Activated CD4-positive, alpha-beta T cell treated with anti-CD3 and anti-CD28 coated beads for 1 hour (primary cell): ENCODE measurements at places on chromosomes 11 and 22.

DNA sequence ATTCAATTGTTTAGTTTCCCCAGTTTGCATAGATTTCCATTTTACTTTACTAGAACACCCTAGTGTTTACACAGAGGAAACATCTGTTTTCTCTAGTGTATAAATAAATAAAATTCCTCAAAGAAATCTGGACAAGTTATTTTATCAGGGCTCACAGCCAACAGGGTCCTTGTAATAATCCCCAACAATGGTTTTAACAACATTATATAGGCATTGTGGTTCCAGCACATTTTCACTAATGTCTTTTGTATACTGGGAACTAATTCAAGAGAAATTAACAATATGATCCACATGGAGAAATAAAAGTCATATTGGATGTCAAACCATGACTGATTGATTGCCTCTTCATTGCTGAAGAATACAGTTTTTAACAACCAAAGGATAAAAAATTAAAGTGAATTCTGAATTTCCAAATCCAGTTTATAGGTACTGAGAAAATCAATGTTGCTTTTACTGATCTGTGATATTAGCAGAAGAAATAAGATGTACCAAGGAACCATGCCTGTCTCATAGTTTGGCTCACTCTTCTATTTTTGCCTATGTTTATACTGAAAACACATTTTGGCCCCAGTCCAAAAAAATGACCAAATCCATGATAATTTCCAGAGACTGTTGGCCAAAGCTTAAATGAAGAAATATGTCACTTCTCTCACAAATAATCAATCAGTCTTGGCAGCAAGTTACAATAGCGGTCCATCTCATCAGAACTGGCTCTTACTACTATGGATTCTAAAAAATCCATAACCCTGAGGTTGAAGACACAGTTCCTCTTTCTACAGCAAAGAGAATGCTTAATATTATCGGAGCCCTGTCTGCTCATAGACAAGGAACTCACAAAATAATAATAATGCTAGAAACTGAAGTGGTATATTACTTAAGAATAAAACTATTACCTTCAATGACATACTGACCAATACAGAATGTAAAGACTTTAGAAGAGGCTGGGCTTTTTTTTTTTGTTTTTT is 1.4 kb upstream of the MS4A13 start:
- no peak for DNase-seq

- no peak for DNase-seq
Measured at GRCh38 chr11:102911758-102912481, 37.1 kb upstream of the MMP12 start.

- no peak for DNase-seq
Measured at GRCh38 chr11:59617876-59618275, 2.3 kb upstream of the OSBP start.

DNA sequence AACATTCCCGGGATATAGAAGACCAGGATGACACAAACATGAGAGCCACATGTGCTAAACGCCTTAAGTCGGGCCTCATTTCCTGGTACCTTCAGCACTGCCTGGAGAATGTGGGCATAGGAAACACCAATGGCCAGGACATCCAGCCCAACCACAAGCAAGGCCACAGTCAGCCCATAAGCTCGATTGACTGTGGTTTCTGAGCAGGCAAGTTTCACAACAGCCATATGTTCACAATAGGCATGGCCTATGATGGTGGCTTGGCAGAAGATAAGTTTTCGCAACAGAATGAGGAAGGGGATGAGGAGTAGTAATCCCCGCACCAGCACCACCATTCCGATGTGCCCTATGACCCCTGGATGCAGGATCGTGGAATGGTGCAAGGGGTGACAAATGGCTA is 26.9 kb upstream of the OR56A1 start:
- no peak for DNase-seq

- no peak for DNase-seq
Measured at GRCh38 chr22:27748751-27749191, 52.8 kb downstream of the MN1 start.

- DNase-seq: no peak
Measured at GRCh38 chr22:19704355-19705015, 9.8 kb upstream of the SEPTIN5 start.

DNA sequence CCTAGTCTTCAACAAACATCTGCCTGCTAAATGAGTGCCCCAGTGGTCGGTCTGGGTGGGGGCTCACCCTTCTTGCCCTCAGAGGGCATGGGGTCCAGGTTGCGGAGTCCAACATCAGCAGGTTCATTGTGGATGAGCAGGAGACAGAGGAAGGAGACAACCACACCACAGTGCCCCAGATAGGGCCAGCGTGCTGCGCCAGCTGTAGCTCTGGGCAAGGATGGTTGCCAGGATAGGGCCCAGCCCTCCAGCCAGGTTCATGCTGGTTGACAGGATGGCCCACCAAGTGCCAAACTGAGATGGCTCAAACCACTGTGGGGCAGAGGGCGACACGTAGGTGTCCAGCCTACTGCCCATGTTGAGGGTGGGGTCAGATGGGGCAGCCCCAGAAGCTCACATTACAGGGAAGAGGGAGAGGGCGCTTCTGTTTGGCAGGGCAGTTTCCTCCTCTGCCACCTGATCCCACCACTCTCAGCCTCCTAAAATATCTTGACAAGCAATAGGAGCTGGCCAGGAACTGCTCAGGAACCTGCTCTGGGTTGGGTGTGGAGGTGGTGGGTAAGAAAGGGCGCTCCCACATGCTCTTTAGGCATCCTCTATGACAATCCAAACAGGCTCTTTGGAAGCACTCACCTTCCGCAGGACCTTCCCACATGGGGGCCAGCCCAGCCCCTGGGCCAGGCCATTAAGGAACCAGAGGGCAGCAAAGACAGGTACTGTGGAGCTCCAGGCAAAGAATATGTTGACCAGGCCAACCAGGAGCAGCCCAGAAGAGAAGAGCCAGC is 2.9 kb downstream of the SLC37A4 start:
- no peak for DNase-seq

- DNase-seq: no peak
Measured at GRCh38 chr11:131870305-131870704, 499.9 kb downstream of the NTM start.

GRCh38 chr11:2208691-2209369 is 37.2 kb upstream of the TH start:
- peak; percentile 3 for DNase-seq

DNA sequence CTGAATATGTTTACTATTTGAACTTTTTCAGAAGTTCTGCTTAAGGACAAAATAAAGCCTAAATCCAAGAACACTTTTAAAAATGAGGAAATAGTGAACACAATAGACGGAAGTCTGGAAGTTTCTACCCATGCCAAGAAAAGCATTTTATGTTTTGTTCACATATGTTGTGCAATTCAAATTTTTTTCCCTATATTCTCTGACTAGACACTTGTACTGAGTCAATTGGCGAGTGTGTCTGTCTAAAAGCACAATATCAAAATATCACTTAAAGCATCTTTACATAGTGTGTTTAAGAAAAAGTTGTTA is 29.2 kb downstream of the INCENP start:
- no peak for DNase-seq

- no peak for DNase-seq
Measured at GRCh38 chr11:45093761-45094455, 52.5 kb upstream of the PRDM11 start.

- DNase-seq: no peak
Measured at GRCh38 chr11:96235751-96236150, 107.2 kb downstream of the MAML2 start.

GRCh38 chr11:71384561-71384960 is 63.6 kb downstream of the DHCR7 start:
- no peak for DNase-seq

GRCh38 chr22:36331912-36332622 is 55.7 kb downstream of the MYH9 start:
- no peak for DNase-seq

DNA sequence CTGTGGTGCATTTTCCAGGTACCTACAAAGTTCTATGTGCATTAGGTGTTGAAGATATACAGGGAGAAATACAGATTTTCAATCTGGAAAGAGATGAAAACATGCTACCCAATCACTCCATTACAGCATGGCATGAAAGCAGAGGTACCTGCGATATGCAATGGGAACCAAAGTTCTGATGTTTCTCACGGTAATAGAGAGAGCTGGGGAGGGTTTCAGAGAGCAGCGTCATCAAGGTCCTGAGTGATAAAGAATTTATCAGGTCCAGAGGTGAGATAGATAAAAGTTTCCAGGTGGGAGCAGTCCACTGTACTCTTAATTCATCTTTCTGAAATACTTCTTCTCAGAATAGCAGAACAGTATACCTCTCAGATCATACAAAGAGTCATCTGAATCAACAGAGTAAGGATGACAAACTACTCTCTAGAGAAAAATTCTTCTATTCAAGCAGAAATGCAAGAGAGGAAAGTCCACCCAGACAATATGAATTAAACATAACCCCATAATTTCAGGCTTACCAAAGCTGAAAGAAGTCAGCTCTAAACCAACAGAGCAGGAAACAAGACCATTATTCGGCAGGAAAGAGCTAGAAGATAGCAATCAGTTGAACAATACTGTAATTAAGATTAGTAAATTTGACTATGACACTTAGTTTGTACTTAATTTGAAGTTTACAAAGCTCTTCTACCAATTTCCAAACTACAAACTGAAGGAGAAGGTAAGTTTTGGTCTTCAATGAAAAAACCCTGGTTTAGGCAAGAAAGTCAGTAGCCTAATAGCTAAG is 12.8 kb downstream of the CTSC start:
- no peak for DNase-seq

DNA sequence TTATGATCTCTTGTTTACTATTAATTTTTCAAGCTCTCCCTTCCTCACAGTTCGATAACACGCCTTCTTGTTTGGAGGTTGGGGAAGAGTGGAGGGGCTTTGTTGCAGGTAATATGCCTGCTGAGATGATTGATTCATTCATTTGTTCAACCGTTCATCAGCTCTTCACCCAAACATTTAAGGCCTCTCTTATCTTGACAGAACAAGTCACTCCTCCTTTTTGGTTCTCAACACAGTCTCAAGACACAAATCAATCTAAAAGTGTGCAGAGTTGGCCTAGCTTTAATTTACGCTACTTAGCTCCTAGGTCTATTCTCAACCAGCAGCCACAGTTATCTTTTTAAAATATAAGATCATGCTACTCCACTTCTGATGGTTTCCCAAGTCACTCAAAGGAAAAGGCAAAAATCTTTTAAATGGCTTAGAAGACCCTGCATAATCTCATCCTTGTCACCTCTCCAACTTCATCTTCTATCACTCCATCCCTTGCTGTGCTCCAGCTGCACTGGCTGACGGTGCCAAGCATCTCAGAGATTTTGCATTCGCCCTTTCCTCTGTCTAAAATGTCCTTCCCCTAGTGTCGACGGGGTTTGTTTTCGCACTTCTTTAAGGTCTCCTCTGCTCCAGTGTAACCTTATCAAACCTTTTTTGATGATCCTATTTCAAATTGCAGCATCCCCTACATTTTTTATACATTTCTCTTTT is 60.3 kb downstream of the AMBRA1 start:
- no peak for DNase-seq

DNA sequence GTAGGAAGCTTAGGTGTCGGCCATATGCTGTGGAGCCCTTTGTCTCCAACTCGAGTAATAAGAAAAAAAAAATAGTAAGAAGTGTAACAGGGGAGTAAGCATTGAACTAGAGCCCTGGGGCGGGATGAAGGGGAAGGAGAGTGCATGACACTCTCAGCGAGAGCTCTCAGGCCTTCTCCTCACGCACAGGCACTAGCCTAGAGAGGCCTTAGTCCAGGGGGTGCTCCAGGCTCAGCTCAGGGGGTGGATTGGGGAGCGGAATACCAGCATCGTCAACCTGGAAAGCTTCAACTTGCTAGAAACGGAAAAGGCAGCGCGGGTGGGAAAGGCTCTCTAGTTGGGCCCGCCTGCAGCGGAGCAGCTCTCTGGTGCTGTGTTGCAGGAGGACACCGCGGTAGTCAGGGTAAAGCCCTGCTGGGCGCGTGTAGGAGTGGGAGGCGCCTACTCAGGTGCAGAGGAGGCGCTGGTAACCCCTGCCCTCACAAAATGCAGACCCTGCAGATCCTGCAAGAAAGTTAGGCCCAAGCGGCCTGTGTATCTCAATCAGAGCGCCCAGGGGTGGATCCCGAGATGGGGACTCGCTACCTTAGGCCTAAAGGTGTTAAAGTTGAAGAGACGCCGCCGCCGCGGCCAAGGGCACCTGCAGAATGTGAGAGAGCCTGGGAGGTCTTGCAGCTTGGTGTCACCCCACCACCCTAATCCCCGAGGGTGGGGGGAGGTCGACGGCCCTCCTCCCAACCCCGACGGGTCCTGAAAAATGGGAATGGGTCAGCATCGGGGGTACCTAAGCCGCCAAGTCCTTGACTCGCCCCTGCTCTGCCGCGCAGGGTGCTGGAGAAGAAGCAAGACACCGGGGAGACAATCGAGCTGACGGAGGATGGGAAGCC is 2.8 kb downstream of the SLC17A6 start:
- DNase-seq: no peak
